ENCODE measurements at places on chromosomes 2 and 18.

DNA sequence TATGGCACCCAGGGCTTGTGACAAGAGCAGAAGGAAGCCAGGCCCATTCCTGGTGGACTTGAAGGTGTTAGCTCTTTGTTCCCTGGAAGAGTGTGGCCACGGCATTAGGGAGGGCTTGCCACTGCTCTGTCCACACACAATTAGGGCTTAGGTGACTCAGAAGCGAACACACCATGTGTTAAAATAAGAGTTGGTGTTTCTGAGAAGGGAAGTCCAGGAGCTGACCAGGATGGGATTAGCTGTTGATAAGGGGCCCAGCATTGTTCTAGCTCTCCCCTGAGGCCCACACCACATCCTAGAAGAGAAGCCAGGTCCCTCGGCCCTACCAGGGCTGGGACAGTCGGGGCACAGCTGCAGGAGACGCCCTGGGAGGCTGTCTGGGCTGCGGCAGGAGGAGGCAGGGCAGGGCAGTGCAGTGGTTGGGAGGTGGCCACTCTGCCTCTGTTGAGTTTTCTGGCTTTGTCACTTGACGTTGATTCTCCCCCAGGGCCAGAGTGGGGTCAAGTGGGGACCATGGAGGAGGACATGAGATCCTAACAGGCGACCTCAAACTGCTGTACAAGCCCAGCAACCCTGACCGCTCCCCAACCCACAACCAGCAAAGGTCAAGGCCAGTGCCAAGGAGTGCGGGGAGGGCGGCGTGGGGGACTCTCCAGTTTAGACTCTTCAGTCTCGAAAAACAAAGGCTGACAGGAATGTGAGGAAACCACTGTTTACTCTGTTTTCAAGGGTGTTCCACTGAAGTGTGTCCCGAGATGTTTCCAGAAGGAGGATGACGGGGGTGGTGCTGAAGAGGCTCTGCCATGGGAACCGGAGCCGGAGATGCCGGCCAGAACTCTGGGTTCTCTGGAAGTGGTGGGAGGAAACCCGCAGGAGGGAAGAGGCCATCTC, 16.8 kb downstream of the GNLY start:
- DNase-seq, result no peak

GRCh38 chr2:227876300-227876801, 4.9 kb downstream of the DAW1 start:
- no peak for DNase-seq

DNA sequence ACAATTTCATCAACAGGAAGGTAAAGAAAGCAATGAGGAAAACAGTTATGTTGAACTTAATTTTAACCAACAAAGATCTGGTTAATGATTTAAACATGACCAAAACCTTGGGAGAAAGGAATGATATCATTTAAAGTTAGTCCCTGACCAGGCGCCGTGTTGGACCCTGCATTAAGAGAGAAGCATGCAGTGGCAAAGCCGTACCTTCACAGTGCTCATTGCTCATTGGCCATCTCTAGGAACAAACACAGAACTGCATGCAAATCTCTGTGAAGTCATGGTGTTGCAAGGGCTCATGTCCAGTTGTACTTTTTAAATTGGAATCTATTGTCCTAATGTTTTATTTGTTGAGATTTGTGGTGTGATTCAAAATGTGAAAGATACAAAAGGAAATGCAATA, 12.0 kb upstream of the SRBD1 start:
- no peak for DNase-seq

DNA sequence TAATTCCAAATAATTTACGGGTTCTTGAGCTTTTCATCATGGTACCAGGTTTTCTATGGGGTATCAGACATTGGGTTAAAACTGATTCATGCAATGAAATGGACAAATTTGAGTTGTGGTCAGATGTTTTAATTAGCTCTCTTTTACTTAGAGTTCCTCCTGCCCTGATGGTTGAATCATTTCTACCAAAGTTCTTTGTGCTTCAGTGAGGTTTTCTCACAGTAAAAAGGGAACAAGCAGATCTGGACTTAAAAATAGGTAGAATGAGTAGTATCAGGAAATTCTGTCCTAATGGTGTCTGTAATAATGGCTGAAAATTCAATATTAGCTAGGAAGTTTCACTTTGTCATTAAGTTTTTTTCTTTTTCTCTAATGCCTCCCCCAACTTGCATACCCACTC, 159.7 kb upstream of the LRRTM1 start:
- DNase-seq, result no peak

- no peak for DNase-seq
Measured at GRCh38 chr18:79395308-79395640, 456 bp upstream of the NFATC1 start.

DNA sequence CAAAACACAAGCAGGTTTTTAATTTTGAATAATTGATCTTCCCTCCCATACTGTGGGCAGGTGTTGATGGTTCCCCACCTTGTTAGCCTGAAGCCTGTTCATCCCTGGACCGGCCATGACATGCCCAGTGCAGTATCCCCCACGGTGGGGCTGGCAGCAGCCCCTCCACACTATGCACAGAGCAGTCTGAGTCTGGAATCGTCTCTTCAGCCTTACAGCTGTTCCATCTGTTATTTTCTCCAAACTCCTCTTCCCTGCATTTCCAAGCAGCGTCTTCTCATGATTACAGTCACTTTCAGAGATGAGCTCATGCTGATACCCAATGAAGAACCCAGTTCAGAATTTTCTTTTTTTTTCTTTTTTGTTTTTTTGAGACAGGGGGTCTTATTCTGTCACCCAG, 68.2 kb downstream of the ADI1 start:
- no peak for DNase-seq

DNA sequence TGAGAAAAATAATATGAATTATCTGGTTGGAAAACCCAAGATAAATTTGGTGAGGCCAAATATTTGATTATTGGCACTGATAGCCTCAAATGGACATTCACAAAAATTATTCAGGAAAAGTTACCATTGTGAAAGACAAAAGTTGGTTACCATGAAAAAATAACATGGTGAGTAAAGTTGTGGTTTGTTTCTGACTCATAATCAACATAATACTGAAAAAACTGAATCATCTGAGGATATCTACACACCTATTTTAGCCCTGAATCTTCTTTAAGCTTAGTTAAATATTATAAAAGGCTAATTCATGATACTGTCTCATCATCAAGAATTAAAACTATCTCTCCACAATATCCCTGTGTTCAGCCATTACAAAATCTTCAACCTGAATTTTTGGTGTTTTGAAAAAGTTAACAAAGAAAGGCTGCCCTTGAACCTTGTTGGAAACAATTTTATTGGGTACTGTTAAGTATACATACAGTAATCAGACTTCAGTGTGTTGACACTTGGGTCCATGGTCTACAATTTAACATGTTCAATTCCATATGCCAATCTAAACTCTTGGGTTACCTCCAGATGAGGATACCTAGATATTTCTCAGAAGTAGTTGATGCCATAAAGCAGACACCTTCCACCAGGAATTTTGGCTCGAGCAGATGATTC, 607.5 kb upstream of the SLC39A10 start:
- no peak for DNase-seq

GRCh38 chr2:29780906-29781305, 140.5 kb downstream of the ALK start:
- DNase-seq, result no peak

DNA sequence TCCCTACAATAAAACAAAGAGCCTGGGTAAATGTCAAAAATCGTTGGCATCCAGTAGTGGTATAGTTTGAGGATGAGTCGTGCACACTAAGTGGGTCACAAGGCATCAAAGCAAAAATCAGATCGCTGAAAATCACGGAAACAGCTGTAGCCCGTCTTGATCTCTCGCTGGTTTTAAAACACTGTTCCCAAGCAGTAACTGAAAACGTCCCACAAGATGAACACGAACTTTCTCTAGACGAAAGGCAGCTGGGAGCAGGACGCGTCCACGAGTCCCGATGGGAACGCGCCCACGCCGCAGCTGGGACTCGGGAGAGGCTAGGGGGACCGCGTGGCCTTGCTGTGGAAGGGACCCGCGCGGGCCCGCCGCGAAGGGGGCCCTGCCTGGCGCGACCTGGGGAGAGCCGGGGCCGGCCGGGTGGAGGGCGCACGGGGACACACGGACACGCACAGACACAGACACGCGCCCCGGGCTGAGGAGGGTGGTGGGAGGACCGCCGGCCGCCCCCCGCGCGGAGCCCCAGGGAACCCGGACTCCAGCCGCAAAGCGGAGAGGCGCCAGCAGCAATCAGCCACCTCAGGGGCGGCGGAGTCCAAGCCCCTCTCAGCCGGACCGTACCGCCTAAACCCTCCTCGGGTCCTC, 651 bp downstream of the STK17B start:
- DNase-seq, result no peak

DNA sequence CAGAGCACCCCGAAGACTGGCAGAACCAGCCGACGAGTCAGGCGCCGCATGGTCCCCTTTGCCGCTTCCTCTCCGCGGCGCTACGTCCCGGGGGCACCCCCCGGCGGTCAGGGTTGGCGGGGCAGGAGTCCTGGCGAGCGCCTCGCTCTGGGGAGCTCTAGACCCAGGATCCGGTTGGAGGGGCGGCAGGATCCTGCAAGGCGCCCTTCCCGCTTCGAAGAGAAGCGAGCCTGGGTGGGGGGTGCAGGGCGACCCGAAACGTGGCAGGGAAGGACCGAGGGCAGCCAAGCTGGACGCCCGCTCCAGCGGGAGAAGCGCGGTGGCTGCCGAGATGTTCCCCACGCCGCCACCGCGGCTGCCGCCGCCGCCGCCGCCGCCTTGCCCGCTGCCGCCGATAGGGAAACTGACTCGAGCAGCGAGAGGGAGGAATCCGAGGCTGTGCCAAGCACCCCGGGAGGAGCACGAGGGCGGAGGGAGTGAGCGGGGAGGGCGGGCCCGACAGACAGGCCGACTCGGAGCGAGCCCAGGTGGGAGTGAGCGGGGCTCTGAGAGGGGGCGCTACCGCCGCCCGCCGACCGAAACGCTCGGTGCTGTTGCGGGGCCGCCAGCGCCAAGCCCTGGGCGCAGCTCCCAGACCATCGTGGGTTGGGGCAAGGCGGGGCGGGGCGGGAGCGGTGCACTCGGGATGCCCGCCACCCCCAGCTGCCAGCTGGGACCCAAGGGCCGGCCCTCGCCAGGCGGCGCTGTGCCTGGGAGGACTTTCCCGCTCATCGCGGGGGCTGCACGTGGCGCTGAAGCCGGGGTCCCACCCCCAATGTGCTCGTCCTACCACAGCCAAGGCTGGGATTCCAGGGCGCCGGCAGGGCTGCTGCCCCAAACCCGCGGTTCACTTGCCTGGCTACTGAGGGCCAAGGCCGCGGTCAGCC, at the start of gene GALNT14:
Gene GALNT14 (minus strand): TSS at position 404 of the 926 bp plus-strand sequence. CDS start 354 bp downstream, at position 50.
- DNase-seq, result no peak

GRCh38 chr2:120658770-120659158, 76.9 kb upstream of the GLI2 start:
- DNase-seq, result no peak

GRCh38 chr2:204251158-204251997, 293.9 kb upstream of the PARD3B start:
- no peak for DNase-seq

DNA sequence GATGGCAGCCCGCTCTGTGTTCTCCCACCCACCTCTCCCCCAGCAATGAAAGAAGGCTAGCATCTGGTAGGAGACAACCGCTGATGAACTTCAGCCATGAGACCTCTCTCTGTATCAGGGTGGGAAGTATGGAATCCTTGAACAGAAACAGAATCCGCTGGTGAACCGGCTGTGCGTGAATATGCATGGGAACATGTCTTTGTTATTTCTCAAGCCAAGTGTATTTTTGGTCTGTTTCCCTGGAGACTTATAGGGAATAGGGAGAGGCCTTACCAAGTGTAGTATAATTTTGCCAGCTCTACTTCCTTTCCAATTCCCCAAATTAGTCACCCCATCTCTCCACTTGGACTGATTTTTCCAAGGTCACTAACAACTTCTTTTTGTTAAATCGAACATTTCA, 30.1 kb downstream of the WNT10A start:
- DNase-seq, result no peak

GRCh38 chr2:191846515-191847476, at the start of gene CAVIN2:
TSS of gene CAVIN2 (minus strand) at chr2:191847088. CDS start at chr2:191846925, 163 bp downstream.
- DNase-seq, result no peak

DNA sequence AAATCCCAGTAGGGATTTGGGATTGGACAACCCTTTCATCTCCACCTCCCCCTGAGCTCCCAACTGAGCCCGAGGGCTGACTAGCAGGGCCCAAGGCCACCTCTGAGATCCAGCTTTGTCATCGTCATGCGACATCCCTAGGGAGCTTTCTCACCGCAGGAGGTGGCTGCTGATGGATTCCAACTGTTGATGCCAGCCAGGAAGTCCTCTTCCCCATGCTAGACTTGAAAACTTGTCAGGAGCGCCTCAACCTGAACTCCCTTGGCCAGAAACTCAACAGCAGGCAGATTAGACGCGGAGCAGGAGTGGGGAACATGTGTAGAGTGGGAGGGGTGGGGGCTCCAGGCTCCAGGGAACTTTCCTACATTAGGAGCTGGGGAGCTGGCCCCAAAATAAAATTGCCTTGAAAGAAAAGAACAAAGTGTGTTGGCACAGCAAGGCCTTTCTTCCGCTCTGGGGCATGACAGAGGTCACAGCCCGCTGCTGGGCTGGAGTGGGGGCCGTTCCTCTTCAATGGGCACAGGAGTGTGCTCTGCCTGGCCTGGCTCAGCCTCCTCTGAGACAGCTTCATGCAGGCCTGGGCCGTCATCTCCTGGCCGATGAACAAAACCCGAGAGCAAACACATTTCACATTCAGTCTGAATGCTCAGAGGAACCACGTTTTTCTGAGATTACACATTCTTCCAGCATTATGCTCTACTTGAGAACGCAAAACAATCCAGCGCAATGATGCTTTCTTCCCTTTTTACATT, 34.5 kb downstream of the EMILIN2 start:
- DNase-seq, result no peak

DNA sequence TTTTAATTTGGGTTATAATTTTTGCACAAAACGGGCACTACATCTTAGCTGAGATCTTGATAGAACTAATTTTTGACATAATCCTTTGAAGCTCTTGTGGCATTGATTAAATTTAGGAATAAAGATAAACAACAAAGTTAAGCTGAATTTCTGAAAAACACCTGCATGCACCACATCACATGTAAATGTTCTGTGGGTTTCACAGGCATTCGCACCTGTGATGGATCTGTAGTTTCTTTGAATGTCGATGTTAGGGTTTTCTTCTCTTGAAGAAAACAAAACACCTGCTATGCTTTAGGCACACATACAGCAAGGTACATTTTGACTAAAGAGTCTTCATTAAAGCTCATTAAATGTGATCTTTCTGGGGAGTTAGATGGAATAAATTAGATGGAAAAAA, 60.3 kb downstream of the RPIA start:
- DNase-seq, result no peak

GRCh38 chr2:66137606-66138130, 297.3 kb upstream of the MEIS1 start:
- no peak for DNase-seq

DNA sequence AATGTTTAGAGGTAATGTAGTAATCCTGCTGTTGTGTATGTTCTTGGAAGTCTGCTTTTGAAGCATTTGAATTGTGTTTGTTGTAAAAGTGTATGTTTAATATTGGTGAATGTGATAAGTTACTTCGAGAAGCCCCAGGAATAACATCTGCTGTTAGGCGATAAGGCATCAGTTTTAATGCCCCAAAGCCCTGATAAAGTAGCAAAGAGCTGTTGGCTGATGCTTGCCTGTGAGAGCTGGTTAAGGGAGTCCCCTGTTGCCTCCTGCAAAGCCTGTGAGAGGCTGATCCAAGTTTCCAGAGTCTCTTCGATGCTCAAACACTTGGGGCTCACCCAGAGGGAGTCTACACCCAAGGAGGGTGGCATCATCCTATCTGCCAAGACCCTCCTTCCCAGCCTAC, 110.3 kb downstream of the RNF152 start:
- DNase-seq, result no peak

GRCh38 chr18:32698153-32698552, 74.7 kb downstream of the KLHL14 start:
- no peak for DNase-seq

GRCh38 chr2:232981767-232982360, 31.2 kb downstream of the NGEF start:
- no peak for DNase-seq

- DNase-seq, result no peak
Measured at GRCh38 chr2:199315299-199316179, 142.2 kb downstream of the SATB2 start.
